LHCN-M2 (cell line): ENCODE measurements at places on chromosomes 7 and 10.

- DNase-seq, result no peak
Observed at GRCh38 chr10:74165530-74165901, 14.5 kb downstream of the ADK start.

DNA sequence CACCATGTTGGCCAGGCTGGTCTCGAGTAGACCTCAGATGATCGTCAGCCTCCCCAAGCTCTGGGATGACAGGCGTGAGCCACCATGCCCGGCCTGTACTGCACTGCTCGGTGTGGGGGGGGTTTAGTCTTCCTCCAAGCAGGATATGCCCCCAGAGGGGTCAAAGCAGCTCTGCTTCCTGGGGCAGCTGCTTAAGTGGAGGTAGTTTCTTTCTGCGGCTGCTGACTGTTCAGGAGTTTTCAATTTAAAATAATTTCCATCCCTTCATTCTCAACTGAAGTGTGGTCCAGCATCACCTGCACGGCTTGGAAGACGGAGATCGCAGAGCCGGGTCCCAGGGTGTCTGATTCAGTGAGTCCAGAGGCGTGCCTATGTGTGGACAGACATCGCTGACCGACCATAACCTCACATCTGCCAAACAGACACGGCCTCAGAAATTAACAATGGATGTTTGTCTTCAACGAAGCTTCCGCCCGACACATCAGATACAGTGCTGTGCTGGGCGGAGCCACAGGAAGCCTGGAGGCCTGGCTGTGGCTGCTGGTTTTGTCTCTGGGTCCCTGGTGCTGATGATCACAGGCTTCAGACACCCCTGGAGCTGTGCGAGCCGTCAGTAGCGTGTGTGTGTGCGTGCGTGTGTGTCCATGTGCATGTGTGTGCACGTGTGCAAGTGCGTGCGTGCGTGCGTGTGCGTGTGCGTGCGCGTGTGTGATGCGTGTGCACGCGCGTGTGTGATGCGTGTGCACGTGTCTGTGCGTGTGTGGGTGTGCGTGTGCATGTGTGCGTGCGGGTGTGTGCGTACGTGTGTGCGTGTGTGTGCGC is 226.5 kb upstream of the PITRM1 start:
- no peak for DNase-seq

DNA sequence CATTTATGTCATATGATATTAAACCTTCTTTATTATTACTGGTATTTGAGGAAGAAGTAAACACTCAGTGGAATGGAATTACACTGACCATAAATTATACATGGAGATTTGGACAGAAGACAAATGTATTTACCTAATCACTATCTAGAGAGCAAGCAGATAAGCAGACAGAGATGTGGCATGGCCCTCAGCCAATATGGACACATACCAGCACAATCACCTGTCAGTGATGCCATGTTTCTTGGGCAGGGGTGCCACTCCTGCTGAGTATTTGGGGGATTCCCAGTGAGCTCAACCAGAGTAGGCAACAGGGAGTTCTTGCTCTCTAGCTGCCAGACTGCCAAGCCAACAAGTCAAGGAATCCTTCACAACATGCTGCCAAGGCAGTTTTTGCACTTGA is 866.3 kb upstream of the LRRN3 start:
- DNase-seq, result no peak

- no peak for DNase-seq
Observed at GRCh38 chr7:17506095-17506494, 207.6 kb downstream of the AHR start.

DNA sequence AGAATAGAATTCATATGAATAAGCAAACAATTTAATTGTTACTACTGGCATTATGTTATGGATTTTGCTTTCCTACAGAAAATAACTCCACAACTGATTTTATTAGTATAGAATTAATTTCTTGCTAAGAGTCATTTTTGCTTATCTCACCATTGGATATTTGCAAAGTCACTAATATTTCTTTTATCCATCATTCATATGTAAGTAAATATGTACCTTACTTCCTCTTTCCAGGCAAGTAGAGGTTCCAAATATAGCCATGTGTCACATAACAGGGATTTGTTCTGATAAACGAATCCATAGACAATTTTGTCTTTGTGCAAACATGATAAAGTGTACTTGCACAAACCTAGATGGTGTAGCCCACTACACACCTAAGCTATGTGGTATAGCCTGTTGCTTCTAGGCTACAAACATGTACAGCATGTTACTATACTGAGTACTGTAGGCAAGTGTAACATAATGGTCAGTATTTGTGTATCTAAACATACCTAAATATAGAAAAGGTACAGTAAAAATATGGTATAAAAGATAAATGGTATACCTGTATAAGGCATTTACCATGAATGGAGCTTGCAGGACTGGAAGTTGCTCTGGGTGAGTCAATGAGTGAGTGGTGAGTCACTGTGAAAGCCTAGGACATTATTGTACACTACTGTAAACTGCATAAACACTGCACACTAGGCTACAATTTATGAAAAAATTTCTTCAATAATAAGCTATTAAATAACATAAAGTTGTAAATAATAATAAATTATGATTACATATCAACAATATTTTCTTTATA is 18.3 kb downstream of the KLLN start:
- peak; percentile 63 for DNase-seq

DNA sequence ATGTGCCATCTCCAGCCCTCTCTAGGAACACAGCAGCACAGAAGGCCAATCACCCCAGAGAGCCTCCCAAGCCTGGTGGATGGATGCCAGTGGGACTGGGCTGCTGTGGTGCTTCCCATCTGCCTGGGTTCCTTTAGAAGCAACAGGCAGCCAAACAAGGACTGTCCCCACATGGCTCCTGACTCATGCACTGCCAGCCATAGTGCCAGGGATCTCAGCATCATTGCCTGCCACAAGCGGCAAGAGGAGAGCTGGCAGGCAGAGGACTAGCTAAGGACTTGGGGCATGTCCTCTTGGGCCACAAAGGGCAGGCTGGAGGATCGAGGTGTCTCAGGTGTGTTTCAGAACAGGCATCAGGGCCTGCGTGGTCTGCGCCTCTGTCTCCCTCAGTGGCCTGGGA is 23.4 kb upstream of the FIGNL1 start:
- no peak for DNase-seq

DNA sequence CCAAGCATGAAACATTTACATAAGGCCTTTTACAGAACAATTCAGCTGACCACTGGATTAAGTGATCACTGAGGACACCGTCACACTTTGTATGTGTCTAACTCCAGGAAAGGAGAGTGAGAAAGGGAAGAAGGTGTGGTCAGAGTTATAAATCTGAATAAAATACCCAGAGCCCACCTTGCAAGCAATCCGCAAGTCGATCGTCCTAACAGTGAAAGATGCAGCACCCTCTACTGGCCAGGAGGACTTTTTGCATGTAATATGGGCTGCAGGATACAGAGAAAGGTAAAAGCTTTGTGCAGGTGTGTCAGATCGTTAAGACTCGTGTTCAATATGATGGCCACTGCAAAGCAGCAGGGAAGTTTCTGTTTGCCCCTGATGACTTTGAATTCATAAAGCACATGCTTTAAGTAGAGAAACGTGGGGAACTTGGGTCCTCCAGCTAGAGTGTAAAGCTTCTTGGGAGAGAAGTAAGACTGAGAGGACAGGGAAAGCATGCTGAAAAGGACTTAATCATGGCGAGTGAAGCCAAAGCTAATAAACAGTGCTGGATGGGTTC is 68.5 kb upstream of the BMPER start:
- no peak for DNase-seq

GRCh38 chr7:12942609-12943008 is 255.2 kb downstream of the ARL4A start:
- no peak for DNase-seq

- peak; percentile 61 for DNase-seq
Observed at GRCh38 chr7:74365322-74366022, 76.3 kb downstream of the CLIP2 start.

DNA sequence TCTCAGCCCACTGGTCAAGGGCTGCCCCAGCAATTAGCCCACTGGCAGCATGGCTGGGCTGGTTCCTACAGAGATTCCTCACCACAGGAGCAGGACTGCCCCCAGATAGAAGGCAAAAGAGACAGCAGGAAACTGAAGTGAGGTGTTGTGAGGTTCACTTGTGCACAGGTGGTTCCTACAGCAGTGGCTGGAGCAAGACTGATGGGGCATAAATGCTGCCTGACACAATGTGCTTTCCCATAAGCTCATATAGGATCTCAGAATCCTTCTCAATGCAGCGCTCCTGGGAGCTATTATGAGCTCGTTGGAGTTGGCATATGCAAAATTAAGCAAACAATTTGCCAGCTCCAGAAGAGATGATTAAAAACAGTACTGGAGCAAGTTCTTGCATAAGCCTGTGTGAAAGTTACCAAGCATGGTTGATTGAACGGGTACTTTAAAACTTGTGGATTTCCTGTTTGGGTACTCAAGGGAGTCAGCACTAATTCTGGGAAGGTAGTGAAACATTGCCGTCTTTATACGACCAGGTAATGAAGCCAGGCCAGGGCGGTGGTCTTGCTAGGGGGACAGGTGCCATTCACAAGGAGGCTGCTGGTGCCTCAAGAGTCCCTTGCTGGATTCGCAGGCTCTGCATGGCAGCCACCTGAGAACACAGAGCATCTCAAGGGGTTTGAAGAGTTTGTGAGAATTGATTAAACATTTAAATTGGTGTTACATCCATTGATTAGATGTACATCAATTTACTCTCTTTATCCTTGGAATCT is 20.3 kb upstream of the PRKCQ start:
- no peak for DNase-seq

- DNase-seq, result peak; percentile 87
Observed at GRCh38 chr10:29257106-29257783, 31.6 kb upstream of the LYZL1 start.

GRCh38 chr7:14505906-14506305 is 396.6 kb downstream of the DGKB start:
- peak; percentile 11 for DNase-seq

- no peak for DNase-seq
Observed at GRCh38 chr7:131948434-131949053, 392.1 kb upstream of the PODXL start.

DNA sequence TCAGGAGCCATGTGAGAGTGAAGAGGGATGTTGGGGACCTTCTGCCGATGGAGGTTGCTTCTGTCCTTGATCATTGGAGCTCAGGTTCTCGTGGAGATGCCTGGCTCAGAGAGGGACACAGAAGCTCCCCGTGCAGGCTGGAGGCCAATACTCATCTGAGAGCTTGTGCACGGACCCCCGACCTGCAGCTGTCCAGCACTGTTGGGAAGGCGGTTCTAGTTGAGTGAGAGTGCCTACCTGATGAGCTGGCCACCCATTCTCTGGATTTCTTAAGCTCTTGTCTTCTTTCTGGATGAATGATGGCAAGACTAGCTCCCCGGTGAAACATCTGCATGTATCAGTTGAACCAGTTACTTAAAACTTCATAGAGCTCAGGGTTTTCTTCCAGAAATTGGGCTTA is 247.6 kb upstream of the MKI67 start:
- DNase-seq, result no peak

- no peak for DNase-seq
Observed at GRCh38 chr10:83961620-83962019, 177.7 kb upstream of the GHITM start.

GRCh38 chr10:17038627-17039026 is 91.0 kb downstream of the CUBN start:
- DNase-seq, result no peak

- no peak for DNase-seq
Observed at GRCh38 chr10:122299423-122300075, 28.5 kb downstream of the BTBD16 start.

- DNase-seq, result no peak
Observed at GRCh38 chr7:149415391-149416071, 45.3 kb downstream of the ZNF777 start.

GRCh38 chr10:17001297-17001744 is 128.3 kb downstream of the CUBN start:
- peak; percentile 87 for DNase-seq

GRCh38 chr7:2145835-2146580 is 86.7 kb downstream of the MAD1L1 start:
- DNase-seq, result no peak

DNA sequence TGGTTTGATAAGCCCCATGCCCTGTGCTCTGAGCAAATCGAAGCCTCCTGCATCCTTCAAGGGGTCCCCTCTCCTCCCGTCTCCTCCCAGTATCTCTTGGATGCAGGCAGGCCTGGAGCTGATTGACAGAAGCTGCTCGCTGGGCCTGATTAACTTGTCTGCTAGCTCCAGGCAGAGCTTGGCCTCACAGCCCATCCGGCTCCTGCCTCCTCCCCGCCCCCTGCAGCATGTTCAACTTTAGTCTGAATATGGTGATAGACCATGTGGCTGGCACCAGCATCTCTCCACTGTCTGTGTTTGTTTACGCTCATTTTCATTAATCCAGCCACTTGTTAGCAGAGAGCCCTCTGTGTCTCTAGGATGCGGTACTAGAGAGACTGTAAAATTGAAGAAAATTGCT is 432.2 kb downstream of the DPP6 start:
- no peak for DNase-seq

DNA sequence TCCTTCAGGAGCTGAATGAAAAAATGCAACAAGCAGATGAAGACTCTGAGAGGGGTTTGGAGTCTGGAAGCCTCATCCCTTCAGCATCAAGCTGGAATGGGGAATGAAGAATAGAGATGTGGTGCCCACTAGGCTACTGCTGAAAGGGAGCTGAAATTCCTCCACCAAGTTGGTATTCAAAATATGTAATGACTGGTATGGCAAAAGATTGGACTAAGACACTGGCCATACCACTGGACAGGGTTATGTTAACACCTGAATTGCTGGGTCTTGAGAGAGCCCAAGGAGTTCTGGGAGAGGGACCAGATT is 5.4 kb downstream of the IFIT2 start:
- DNase-seq, result no peak

- DNase-seq, result no peak
Observed at GRCh38 chr10:20883552-20883951, 13.6 kb downstream of the NEBL start.

DNA sequence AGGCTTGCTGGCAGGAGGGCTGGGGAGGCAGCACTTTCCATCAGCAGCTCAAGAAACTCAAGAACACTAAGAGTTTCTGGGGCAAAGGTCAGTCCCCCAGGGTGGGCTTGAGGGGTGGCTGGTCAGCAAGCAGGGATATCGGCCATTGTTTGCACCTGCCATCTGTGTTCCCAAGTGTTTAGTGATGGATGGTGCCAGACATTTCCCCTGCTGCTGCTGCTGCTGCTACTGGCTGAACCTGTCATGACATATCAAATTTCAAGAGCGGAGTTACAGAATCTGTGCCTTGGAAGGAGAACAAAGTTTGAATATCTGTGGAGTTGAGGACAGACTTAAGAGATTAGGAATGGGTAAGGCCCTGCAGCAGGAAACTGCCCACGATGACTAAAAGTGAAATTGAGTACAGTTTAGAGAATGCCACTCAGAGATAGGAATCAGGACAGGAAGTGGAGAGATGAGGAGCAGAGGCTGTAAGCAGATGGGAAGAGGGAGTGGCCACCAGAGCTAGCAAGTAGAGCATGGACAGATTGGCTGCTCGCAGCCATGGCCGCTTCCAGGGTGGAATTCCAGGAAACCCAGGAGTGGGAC is 39.2 kb upstream of the PPP1R3C start:
- peak; percentile 87 for DNase-seq
